ENCODE measurements at places on chromosomes 11 and 22.
A peak's percentile ranks its signal among the peaks of the same experiment; 100 is the strongest.

DNA sequence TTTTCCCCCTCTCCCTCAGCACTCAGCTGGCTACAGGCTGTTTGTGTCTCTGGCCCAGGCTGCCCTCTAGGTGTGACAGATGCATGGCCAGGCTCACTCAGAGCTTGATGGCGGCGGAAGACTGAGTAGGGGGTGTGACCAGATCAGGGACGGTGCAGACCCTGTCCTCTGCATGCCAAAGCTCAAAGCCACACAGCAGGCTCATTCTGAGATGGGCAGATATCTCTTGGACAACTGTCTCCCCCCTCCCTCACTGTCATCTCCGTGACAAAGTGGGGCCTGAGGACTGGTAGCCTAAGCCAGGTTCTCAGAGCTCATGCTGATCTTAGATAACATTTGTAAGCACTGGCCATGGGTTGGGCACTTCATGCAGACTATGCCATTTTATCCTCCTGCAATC, 231.3 kb downstream of the DSCAML1 start:
- DNase-seq = no peak

DNA sequence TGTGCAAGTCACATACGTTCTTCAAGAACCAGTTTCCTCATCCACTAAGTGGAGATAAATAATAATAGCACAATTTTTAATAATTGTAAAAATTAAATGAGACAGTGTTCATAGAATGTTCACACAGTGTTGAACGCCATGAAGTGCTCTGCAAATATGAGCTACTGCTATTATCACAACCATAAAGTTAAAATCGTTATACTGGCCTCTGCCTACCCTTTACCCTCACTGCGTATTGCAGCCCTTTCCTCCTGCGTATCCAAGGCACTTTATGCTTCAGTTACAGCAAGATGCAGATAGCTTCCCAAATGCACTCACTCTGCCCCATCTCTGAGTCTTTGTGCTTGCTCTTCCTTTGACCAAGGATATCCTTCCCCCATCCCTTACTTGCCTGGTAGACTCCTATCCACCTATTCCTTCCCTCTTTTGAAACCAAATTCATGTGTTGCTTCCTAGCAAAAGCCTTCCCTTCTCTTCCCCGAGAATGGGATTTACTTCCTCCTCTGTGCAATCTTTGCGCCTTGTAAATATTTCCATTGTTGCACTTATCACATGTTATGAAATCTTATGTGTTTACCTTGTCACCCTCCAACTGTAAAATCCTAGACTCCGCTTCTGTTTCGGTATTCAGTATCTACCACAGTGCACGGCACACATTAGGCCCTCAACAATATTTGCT, 196.9 kb downstream of the ADAMTS15 start:
- DNase-seq = no peak

DNA sequence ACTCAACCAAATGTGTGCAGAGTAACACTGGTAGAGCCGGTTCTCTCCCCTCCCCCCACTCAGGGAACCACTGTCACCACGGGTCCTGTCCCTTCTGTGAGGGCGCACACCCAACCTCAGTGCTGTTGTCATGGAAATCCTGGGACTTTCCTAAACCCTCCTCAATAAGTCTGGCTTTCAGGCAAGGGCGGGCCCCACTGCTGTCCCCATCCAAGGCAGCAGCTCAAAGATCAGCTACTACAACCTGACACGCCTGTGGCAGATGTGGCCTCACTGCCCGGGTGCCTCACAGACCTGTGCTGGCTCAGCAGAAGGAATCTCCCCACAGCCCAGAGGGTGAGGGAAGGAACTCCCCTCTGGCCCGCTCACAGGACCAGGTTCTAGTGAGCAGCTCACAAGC, 2.2 kb downstream of the PRODH start:
- no peak for DNase-seq

GRCh38 chr11:88474655-88475054, 137.1 kb upstream of the CTSC start:
- DNase-seq = no peak

DNA sequence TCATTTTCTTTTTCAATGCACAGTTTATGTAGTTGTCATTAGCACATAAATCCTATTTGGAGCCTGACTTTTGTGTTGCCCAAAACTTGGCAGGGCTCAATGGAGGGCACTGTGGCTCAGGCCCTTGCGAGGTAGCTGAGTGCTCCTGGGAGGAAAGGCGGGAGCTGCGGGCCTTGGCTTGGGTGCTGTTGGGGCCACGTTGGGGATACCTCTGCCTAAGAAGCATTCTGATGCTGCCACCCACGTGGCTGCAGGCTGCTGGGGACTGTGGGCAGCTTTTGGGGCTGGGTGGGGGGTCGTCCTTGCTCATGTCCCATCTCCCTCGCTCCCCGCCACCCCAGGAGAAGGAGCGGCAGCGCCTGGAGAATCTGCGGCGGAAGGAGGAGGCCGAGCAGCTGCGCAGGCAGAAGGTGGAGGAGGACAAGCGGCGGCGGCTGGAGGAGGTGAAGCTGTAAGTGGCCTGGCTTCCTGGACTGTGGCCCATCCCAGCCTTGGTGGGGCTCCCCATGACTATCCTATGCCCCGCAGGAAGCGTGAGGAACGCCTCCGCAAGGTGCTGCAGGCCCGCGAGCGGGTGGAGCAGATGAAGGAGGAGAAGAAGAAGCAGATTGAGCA, 20.9 kb downstream of the INCENP start:
- DNase-seq = peak; percentile 33

GRCh38 chr11:12664385-12664784, 9.8 kb upstream of the TEAD1 start:
- DNase-seq = no peak

DNA sequence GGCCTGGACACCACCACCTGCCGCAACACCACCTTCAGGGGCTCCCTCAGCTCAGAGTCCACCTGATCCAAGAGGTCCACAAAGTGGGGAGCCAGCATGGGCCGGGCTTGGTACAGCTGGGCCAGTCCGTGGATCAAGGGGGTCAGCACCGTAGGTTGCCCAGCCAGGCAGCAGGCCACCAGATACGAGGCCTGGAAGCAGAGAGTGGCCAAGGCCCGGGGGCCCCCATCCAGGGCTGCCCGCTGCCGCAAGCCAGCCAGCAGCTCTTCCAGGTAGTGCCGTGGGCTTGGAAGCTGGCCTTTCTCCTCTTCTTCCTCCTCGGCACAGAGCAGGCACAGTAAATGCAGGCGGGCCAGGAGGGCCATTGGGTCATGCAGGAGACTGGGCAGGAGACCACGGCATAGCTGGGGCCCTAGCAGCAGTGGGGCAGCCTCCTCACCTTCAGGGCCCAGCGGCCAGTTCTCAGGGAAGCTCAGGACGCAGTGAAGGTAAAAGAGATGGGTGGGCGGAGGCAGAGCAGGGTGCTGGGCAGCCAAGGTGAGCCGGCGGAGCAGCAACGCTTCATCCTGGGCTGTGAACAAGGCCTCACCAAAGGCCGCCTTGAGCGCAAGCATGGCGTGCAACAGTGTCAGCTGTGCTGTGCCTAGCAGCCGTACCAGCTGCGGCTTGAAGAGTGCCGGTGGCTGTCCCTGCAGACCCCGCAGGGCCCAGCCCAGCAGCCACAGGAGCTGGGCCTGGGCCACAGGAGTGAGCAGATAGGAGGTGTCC, 1.7 kb downstream of the AP5B1 start:
- DNase-seq = peak; percentile 51

DNA sequence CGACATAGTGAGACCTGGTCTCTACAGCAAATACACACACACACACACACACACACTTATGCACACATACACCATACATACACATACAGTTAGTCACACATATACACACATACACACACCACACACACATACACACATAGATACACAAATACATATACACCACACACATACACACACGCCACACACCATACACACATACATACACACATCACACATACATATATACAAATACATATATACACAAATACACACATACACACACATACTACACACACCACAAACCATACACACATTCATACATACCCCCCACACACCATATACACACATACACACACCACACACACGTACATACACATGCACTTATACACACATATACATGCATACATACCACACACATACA, 57.7 kb downstream of the MICAL2 start:
- no peak for DNase-seq

DNA sequence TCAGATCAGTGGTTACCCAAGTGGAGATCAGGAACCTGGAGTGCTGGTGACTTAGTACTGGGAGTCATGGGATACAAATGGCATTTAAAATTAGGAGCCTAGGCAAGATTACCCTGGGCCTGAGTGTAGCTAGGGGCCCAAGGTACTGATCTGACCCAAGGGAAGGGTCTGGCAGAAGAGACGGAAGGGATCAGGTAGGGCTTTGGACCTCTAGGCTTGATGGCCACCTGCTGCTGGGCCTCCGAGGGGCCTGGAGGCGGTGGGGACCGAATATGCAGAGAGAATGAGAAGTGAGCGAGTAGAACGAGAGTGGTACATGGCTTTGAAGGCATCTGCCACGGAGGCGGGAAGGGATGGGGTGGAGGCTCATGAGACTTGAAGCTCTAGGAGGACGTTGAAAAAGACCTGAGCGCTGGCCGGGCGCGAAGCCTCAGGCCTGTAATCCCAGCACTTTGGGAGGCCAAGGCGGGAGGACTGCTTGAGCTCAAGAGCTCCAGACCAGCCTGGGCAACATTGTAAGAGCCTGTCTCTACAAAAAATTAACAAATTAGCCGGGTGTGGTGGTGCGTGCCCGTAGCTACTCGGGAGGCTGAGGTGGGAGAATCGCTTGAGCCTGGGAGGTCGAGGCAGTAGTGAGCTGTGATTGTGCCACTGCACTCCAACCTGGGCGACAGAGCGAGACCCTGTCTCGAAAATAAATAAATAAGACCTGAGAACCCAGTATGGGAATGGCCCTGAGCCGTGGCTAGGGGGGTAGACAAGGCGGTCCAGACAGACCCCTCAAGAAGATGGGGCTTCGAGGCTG, 563 bp upstream of the PPIL2 start:
- no peak for DNase-seq
